Right cardiac atrium (tissue), 5 donors: ENCODE measurements at places on chromosomes 12 and 14.

DNA sequence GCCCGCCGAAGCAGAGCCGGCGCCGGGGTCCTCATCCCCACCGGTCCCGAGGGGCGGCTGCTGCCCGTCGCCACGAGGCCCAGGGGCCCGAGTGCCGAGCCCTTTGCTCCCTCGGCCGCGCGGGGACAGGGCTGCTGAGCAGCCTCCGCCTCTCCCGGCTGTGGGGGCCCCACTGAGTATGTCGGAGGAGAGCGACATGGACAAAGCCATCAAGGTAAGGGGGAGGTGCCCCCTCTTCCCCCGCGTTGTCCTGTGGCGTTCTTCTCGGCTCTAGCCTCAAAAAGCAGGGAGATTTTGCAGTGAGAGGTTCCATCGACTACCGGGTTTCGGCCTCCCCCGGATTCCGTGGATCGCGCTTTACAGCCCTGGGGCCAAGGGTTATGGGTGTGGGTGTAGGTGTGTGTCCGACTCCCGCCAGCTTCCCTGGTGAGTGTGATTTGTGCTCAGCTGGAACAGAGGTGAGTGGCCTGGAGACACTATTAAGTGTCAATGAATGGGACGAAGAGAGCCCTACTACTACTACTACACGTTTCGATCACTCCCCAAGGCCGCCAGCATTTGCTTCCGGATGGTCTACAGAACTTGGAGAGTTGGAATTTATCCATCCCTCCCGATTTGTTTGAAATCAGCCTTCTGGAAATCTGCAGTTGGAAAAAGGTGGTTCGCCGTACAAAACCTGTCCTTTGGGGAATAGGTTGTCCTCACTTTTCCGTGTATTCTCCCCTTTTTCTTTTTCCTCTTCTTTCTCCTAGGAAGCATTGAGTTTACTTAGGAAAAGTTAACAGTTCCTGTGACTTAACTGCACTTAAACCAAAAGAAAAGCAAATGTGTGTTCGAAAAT is 748 bp downstream of the MAPKAPK5 start:
- DNase-seq = no peak

DNA sequence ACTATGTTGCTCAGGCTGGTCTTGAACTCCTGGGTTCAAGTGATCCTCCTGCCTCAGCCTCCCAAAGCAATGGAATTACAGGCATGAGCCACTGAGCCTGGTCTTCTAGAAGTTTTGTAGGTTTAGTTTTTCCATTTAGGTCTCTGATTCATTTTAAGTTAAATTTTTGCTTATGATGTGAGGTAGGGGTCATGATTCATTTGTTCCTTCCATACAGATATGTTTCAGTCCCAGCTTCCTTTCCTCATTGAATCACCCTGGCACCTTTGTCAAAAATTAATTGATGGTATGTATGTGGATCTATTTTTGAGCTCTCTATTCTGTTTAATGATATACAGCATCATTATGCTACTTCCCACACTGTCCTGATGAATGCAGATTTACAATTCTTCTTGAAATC is 25.6 kb upstream of the CABP1 start:
- DNase-seq = no peak

DNA sequence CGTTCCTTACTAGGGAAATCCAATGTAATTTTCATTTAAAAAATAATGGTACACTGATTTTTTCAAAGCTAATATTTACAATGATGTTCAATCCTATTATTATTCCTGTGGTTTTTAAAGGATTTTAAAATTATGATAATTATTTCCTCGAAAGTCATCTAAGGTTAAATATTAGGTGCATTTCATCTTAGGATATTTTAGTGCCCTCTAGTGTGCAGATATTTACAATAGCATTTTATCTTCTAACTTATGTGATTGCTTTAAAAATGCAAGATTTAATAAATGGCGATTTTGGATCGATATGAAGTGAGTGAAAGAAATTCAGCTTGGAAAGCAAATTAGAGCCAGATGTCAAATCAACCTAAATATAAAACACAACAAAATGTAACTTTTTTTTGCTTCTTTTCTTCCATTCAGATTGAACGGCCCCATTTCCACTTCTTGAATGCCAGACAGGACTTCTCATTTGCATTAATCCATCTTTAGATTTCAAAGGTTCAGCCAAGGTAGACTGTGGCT is 293.5 kb downstream of the SLC6A15 start:
- no peak for DNase-seq

GRCh38 chr12:57208631-57209282 is 7.8 kb upstream of the NXPH4 start:
- DNase-seq = peak; percentile 91

DNA sequence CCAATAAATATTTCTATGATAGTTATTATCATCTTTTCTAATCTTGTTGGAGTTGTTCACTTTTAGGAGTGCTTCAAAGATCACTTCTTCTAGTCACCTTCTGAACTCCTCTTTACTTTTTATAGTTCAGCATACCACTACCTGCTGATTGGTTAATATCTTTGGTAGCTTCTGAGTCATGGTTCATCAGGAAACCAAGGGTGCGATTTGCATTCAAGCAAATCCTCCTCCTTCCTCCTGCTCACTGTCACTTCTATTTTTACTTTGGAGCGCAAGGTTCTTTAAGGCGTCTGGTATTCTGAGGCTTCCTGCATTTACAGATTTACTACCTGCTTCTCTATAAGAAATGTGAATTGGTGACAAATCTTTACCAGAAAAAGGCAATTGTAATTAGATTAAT is 24.0 kb downstream of the SYT1 start:
- no peak for DNase-seq

DNA sequence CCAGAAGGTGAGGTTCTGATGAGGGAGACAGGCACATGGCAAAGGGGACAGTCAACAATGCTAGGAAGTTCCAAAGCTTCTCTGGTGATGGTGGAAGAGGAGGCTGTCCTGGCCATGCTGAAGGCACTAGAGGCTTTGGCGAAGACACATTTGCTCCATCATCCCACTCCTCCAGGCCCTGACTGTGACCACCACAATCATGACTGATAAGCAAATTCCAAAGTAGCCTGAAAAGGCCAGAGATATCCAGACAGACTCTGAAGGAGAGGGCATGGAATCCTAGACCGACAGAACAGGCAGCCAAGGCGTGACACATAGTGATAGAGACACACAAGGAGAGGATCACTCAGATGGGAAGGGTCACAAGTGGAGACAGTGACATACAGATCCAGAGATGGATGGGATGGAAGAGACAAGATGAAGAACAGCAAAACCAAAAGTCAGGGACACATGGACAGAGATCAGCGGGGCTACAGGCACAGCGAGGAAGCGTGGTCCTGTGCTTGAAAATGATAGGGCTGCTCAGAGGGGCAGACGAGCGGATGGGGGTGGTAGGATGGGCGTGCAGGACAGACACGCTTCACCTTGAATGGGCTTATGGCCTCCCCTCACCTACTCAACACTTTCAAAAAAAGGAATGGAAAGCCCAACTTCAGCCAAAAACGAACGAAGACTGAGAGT is 1.3 kb downstream of the ZFHX2 start:
- no peak for DNase-seq

DNA sequence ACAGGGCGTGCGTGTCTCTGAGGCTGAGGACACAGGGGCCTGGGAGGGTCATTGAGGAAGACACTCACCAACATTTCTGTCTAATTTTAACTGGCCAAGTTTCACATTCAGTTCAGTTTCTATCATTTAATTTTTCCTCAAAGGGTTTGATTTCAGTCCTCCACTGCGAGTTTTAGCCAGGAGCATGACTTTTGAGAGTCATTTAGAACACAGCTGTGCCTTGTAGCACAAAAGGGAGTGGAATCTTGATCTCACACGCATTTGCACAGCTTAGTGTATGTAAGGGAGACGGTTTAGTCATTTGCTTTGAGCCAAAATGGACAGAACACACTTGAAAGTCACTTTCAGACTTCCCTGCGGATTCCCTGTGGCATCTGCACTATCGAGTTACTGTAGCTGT is 1090.8 kb downstream of the BCL11B start:
- no peak for DNase-seq

- DNase-seq = no peak
Observed at GRCh38 chr12:49491823-49492222, 47.0 kb upstream of the KCNH3 start.

- no peak for DNase-seq
Observed at GRCh38 chr14:105860615-105861580, 334.5 kb downstream of the TMEM121 start.

- no peak for DNase-seq
Observed at GRCh38 chr12:104433061-104433460, 23.7 kb upstream of the CHST11 start.

DNA sequence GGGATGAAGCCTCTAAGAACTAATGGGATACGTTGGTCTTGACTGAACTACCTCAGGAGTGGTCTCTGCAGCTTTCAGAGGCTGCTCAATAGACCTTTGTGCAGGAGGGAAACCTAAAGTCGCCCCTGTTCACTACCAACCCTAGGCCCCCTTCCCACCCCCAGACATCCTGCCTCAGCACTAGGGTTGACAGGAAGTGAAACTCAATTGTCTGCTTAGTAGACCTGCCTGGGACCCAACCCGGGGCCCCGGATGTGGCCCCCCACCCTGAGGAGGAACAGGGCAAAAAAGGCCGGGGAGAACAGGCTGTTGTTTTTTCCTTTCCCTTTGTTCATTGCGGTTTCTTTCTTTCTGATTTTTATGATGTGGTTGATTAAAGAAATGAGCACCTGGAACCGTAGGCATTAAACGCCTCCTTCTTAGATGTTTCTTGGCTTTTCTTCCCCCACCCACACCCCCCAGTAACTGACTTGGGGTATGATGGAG is 1.6 kb upstream of the DGKA start:
- DNase-seq = no peak

- DNase-seq = no peak
Observed at GRCh38 chr14:30813216-30813615, 61.1 kb upstream of the COCH start.
